Colonic mucosa (tissue), 4 donors: ENCODE measurements at places on chromosomes 4 and X.

DNA sequence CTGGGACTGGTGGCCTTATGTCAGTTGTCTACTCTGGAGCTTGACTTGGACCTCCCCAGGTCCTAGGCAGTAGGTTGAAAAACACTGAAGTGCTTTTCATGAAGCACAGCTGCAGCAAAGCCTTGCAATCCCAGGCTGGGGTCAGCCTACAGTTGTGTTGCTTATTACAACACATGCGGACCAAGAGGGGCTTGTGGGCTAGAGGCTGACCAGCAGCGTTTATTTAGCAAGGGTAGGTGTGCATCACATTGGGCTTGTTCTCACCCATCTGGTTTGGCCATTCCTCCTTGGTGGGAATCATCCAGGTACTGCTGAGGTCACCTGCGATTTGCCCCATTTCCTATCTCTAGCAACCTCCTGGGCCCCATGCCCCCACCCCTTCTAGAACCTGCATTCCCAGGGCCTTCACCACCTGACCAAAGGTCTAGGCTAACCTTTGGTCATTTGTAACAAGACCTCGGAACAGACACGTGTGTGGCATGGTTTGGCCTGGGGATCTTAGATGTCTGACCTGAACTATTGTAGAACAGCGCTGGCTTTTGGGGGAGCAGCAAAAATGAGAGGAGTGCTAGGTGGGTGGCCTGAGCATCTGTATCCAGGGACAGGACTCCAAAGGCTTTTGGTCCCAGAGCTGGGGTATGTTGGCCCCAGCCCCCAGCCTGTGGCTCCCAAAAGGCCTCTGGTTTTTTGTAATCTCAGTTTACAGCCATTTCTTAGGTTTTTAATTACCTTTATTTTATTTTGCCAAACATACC lies 3.0 kb downstream of the RPL10 start:
- no peak for DNase-seq

DNA sequence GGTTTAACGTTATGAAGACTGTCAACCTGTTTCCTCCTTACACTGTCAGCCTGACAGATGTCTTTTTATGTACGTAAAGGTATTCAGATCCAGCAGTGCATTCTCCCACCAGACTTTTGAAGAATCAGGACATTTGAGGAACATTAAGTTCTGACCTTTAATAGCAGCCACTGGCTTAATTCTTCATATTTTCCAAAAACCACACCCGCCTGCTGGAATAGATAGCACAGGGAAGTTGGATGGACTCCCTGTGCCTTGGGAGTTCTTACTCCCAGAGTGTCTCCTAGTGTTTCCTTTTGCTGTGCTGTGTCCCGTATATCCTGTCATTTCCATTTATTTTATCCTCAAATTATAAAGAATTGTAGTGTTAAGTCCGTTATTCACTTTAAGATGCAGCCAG lies 94.5 kb downstream of the AFF1 start:
- DNase-seq: no peak

GRCh38 chrX:121581885-121582284 lies 534.5 kb downstream of the GLUD2 start:
- no peak for DNase-seq

DNA sequence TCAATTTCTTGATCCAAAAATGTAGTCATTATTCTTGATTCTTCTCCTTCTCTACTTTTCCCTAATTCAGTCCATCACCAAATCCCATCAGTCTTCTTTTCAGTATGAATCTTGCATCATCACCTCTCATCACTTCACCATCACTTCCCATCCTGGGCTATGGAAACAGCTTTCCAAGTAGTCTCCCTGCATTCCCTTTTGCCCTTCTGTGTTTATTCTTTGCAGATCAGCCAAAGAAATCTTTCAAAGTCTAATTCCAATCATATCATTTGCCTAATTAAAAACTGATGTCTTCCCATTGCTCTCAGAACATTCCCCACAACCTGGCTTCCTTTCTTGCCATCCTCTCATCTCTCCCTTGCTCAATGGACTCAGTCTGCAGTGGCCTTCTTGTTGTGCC lies 201.7 kb upstream of the ADAMTS3 start:
- no peak for DNase-seq

- peak; percentile 26 for DNase-seq
Observed at GRCh38 chr4:37392521-37393255, 148.1 kb downstream of the NWD2 start.

- no peak for DNase-seq
Observed at GRCh38 chr4:13888112-13888511, 260.6 kb upstream of the BOD1L1 start.

DNA sequence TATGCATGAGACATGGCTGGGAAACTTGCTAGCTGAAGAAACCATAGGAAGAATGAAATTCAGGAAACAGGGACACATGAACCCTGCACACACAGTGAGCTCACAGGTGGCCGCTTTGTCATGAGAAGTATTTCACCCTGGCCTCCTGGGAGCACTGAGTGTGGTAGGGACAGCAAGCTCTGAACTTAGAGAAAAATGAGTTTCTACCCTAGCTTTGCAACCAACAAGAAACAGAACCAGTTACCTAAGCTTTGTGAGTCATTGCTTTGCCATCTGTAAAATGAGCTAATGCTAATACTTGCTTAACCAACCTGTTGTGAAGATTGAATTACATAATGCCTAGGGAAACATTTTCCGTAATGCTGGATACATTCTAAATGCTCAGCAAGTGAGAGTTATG lies 206.6 kb upstream of the HS3ST1 start:
- DNase-seq: no peak

- DNase-seq: no peak
Observed at GRCh38 chrX:29962061-29962460, 253.3 kb upstream of the MAGEB2 start.

DNA sequence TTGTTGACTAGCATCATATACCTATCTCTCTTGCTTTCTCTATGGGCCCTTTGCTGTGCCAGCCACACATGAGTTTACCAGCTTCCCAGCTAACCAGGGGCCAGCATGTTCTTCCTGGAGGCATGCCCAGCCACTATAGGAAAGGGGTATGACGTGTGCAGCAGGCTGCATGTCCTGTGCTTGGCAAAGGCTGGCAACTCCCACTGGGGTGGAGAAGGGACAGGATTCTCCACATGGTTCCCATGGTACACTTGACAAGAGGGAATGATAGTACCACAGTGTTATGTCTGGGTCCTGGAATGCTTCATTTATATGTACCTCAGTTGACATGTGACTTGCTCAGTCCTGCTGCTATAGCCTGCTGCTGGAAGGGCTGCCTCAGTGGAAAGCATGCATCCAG lies 78.8 kb downstream of the TMEM164 start:
- DNase-seq: no peak

DNA sequence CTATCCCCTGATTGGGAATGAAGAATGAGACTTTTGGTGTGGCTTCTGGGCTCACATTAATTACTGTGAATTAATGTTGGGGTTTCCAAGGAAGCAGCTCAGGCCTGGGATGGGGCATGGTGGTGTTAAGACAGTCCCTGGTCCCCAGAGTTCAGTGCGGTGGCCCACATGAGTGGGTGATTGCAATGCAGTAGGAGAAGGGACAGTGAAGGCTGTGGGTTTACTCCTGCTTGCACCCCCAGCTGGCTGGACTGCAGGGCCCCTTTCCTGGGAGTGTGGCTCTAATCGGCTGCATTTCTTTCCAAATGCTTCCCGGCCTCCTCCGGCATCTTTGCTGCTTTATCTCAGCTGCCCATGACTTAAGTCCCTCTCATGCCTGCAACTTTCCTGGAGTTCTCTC lies 28.2 kb upstream of the GPR78 start:
- DNase-seq: no peak

DNA sequence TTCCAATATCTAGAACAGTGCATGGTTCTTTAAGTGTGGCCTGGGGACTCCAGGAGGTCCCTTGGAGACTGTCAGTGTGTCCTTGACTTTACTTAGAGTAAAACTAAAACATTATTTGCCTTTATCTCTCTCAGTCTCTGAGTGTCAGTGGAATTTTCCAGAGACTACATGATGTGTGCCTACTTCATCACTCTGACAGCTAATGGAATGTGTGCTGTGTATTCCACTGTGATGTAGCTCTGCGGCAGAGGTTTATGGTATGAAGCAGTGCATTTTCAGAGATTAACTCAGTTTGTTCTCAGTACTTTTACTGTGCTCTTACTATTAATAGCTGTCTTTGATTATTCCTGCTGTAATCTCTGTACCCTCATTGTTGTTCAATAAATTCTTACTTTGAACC lies 85.6 kb downstream of the MANBA start:
- no peak for DNase-seq

GRCh38 chr4:8897251-8898167 lies 25.9 kb upstream of the HMX1 start:
- DNase-seq: no peak

- no peak for DNase-seq
Observed at GRCh38 chrX:69501429-69501828, 2.7 kb upstream of the NALF2 start.

GRCh38 chr4:144179152-144179739 lies 38.7 kb upstream of the GYPA start:
- DNase-seq: no peak

DNA sequence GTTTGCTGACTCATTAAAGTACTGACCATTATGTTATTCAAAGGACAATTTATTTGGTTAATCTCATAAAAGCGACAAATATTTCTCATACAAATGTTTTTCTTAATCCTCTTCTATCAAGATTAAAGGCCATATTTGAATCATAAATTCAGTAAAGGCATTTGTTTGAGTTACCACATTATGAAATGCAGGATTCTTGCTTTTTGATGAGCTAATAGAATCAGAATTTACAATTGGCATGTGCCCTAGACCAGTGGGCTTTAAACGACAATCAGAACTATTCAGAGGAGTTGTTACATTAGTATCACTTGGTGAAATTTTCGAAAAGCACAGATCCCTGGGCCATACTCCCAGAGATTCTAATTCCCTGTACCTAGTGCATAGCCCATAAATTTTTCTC lies 55.3 kb downstream of the KLHL4 start:
- no peak for DNase-seq

DNA sequence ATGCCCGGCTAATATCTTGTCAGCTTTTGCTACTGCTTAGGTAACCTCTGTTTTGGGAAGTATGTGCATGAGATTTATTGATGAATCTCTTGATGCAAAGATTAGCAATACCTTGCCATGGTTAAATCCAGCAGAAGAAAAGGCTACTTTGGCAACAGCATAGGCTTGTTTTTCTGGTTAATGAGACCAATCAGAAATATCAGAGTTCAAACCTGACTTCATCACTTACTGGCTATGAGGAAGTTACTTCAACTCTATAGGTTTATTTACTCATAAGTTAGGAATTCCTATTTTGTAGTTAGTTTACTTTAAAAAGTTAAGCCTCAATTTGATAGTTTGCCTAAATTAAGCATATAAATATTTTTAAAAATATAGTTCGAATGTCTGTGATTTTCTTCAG lies 93.1 kb downstream of the PDLIM5 start:
- no peak for DNase-seq

GRCh38 chr4:146930673-146931072 lies 15.0 kb downstream of the TTC29 start:
- DNase-seq: no peak

DNA sequence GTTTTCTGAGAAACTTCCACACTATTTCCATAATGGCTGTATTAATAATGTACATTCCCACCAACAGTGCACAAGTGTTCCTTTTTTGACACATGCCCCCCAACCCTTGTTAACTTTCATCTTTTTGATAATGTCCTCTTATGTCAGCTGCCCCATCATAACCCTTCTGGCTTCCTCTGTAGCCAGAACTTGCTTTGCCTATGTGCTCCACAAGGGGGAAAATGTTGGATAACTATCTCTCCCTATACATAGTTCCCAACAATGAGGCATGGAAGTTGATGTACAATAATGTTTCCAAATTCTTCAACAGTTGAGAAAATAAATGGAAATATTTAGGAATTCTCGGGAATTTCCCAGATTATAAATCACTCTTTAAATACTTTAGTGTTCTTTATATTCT lies 142.9 kb downstream of the ASB9 start:
- DNase-seq: no peak

- no peak for DNase-seq
Observed at GRCh38 chr4:121176082-121176934, 12.2 kb upstream of the TNIP3 start.

DNA sequence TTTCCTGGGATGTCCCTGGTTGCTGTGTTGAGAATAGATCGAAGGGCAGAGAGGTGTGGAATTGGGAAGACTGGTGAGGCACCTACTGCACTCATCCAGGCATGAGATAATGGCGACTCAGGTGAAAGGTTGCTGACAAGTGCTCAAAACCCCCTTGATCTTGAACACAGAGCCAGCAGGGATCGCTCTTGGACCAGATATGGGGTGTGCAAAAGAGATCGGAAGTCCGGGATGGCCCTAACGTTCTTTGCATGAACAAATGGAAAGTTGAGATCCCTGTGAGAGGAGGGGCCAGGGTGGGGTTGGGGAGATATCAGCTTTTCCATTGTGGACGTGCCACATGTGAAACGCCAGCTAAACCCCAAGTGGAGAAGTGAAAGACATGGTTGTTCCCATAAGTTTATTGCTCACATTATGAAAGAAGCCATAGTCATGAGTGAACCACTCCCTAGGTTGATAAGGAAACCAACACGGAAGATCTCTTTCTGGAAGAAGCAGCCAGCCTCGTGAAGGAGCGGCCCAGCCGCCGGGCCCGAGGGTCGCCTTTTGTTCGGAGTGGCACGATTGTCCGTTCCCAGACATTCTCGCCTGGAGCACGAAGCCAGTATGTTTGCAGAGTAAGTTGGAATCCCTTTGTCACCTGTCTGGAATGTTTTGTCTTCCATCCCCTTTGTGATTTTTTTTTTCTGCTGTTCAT lies 22.6 kb upstream of the CLCN4 start:
- no peak for DNase-seq

GRCh38 chr4:98528882-98529281 lies 129.5 kb downstream of the TSPAN5 start:
- DNase-seq: no peak

DNA sequence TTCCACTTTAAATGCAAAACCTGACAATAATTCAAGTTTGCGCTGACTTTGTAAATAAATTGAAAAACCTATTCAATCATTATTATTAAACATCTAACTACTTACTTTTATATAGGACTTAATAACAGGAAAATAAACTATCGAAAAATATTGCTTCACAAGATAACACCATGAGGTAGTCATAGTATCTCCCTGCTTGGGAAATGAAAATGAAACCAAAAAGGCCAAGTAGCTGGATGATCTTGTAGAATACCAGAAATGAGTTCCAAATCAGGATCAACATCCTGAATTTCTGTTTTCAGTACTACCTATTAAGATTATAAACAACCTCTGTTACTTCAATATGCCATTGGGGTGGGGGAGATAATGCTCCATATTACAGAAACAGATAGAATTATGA lies 58.9 kb downstream of the CHIC2 start:
- no peak for DNase-seq

GRCh38 chr4:83629945-83630721 lies 94.2 kb downstream of the GPAT3 start:
- DNase-seq: peak; percentile 88

DNA sequence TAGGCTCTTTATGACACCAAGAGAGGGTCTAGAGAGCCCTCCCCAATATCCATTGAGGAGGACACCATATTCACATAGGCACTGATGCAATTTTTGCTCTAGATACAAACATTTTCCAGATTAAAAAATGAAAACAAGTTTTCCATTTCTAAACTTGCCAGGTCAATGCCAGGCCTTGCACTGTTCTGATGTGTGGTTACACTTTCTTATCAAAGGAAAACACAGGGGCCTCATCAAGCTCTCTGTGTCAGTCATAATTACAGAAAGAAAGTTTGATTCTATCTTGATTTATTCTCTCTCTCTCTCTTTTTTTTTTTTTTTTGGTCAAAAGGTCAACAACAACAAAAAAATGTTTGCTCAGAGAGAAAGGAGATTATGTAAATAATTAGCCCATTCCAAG lies 80.2 kb upstream of the ACSL4 start:
- no peak for DNase-seq

- no peak for DNase-seq
Observed at GRCh38 chr4:123841447-123842121, 445.0 kb downstream of the SPRY1 start.

GRCh38 chr4:83213640-83214039 lies 71.0 kb downstream of the COQ2 start:
- DNase-seq: no peak
